ENCODE measurements at places on chromosomes 12 and 14.

DNA sequence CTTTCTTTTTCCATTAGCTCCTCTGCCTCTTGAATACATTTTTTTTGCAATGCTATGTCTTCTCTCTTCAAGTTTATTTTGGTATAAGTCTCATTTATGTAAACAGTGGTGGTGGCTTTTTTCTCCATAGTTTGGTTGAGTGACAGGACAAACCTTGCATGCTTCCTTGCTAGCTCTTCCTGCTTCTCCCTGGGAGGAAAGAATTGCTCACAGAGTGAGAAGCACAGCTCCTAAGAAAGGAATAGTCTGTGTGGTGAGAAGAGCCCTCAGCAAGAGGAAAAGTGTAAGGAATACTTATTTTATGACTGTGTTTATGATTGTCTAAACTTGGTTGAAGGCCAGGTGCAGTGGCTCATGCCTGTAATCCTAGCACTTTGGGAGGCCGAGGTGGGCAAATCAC, 11.5 kb downstream of the CCDC175 start:
- DNase-seq: no peak

DNA sequence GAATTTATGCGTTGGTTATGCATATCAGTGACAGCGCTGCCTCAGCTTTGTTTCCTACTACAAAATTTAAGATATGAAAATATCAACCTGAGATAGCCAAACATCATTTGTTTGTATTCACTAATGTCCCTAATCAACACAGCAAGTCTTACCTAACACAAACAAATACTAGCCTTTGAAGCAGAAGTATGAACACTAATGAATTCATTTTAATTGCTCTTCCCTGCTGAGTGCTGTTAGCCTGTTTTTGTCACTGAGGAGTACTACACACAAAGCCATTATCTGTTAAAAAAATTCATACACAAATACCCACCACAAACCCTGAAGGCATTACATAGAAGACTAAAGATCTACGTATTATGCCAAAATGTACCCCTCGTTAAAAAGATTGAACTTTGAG, 150.8 kb downstream of the HELB start:
- no peak for DNase-seq

DNA sequence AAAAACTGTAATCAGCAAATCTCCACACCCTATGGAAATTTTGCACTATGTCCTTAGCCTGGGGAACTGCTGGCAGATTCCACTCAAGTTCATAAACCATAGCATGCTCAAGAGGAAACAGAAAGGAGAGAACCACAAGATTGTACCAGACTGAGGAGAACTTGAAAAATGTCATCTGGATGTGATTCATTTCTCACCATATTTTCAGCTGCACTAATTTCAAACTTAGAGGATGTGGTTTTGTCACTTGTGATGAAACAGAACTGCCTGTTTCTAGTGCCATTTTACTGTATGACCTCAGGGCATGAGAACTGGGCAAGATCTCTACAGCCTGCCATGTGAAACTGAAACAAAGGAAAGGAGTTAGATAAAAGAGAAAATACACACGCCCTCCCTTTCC, 1493.1 kb upstream of the FLRT2 start:
- peak; percentile 44 for DNase-seq

DNA sequence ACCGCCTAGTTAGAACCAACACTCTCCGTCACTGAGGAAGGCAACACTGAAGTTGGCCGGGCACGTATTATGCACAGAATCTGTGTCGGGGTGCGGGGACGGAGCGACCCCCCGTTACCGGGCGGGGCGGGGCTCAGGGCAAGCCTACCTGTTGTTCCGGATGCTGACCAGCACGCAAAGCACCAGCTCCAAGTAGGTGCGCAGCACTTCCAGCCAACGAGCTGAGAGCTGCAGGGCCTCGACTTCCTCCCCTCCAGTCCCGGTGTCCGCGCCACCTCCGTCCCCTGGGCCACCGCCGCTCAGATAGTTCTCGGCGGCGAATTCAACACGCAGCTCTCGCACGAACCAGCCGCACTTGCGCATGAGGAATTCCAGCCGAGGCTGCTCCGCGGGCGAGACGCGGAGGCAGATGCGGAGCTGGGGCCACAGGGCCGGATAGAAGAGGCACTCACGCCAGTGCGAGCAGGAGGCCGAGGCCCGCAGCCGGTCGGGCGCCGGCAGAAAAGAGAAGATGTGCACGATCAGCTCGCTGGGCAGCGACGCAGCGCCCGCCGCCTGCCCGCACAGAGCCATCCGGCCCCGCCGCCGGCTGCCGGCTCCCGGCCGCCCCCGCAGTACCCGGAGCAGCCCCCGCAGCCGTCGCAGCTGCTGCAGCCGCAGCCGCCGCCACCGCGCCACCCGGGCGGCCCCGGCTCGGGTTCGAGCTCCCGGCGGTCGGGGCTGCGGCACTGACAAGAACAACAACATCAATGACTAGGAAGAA, 636 bp downstream of the FBXO33 start:
- DNase-seq: no peak

- DNase-seq: no peak
Observed at GRCh38 chr14:92922883-92923743, at the start of gene CHGA. TSS of gene CHGA (plus strand) at chr14:92923150. CDS start at chr14:92923360, 210 bp downstream.

- no peak for DNase-seq
Observed at GRCh38 chr12:48767047-48767446, 21.8 kb downstream of the ADCY6 start.

- DNase-seq: no peak
Observed at GRCh38 chr14:73739899-73740617, 25.9 kb upstream of the PNMA1 start.

DNA sequence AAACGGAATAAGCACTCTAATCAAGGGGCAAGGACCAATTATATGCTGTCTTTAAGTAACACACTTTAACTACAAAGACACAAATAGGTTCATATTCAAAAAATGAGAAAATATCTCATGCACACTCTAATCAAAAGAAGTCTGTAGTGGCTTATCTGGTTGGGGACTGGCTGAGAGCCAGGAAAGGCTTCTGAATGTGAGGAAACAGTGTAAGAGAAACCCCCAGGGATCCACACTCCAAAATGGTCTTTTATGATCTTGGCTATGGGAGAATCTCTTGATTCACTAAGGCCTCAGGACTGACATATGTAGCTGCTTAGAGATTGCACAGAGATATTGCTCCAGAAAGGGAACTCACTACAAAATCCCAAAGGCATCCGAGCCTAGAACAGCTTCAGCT, 10.3 kb downstream of the CTSG start:
- DNase-seq: no peak

DNA sequence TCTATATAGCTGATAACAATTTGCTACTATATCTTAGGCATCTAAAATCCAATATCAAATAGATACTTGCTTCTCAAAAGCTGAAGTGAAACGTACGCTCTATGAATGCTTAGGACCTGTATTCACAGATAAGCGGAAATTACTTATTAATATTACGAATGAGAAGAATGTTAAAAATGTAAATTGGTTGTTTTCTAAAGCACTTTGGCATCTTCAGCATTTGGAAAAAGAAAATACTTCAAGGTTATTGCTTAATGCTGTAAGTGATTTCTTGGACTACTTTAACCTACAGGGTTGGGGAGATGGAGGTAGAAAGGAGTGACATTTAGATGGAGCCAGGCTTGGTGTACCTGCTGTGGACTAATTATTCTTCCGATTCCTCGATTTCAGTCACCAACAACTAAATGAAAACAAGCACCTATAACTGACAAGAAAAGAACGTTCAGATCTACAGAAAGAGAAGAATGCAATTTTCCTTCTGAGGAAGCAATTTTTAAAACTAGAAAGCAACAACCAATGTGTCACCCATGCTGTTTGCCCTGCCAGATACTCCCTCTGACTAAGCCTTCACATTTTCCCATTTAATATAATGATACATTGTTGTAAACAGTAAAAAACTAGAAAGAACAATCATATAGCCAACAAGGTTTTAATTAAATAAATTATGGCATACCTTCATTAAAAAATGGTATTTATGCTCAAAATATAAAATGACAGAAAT, 49.3 kb downstream of the SLC25A21 start:
- DNase-seq: no peak

- DNase-seq: no peak
Observed at GRCh38 chr14:52067873-52068614, 815 bp downstream of the NID2 start.

GRCh38 chr14:35807131-35807961, 1.7 kb downstream of the RALGAPA1 start:
- no peak for DNase-seq

DNA sequence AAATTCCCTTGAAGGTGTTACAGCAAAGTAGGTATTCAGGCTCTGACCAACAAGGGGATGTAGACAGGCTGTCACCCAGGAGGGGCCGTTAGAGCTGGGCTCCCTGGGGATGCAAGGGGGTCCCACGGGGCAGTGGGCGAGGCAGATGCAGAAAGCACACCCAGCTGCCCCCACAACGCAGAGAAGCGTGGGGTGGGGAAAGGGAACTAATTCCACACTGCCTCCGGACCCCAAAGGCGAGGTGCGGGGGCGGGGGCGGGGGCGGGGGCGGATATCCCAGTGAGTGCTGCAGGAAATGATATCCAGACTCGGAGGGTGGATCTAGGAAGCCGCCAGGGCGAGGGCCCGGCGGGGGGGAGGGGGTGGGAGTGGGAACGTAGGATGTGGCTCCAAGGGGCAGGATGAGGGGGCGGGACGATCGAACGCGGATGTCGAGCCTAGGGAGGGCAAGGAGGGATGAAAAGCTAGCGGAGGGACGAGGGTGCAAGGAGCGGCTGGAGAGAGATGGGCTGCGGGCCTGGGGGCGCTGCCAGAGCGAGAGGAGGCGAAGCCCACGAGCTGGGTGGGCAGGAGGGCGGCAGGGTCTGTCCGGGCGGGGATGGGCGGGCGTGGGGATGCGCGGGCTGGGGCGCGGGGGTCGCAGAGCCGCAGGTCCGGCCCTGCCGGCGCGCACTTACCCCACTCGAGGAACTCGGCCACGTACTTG, 874 bp downstream of the CDC42BPB start:
- DNase-seq: peak; percentile 25

DNA sequence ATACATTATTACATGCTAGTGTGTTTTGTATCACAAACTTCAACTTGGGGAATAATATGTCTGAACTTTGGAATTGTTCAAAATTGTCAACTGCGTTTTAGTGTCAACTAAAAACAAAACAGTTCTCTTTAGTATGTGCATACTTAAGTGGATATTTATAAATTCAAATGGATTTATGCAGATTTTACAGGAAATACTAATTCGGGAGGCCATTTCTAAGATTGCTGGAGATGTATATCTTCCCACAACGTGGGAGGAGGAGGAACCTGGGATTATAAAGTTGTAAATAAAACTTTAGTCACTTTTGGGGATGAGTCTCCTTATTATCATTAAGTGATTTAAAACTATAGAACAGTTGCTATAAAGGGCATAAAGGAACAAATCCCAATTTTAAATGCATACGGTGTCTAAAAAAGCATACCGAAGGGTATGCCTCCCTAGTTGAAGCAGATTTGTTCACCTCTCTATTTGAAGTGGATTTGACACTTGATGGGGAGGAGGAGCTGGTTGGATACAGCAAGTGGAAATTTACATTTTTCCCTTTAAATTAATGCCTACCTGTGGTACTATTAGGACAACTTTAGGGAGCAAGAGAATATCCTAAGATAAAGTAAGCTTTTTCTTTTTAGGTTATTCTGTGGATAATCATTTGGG, 2.7 kb downstream of the PDE3A start:
- DNase-seq: no peak

DNA sequence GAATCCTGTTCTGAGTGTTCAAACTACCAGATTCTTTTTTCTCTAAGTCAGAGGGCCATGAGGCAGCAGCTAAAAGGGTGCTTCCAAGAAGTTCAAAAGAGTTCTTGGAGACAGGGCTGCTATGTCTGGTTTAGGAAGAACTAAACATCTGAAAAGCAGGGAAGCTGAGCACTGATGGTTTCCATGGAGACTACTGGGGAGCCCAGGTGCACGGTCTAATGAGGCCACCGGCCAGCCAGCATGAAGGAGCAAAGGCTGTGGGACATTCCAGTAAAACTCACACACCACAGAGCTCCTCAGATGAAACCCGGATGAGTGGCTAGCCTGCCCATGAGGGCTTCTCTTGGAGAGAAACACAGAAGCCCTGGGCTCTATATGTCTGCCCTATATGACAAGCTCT, 97.3 kb downstream of the KCNK10 start:
- DNase-seq: no peak

DNA sequence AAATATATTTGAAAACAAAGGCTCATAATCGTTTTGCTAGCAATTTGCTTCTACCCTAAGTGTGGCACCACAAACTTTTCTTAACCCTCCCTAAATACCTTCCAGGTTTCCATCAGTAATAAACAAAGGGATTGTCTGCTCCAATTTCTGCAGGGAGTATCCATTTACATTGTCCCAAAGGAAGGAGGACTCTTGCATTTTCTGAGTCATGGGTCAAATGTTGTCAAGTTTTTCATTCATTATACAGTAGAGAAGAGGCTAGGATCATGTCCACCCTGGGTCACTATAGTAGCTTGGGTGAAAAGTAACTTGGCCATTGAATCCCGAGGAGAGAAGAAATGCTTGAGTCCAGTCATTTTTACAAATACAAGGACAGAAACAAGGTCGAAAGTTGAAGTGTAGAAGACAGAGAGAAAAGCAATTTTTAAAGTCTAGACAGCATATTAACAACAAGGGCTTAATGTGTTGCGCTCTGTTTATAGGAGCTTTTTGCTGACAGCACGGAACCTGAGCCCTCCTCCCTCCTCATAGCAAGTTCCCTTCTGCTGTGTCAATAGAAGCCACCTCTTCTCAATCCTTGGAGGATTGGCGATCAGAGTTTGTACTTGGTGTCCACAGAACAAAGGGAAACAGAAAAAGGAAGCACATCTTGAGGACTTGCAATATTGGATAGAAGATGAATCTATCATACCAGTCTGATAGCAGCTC, 53.1 kb downstream of the TMEM30B start:
- no peak for DNase-seq
